Hematopoietic multipotent progenitor cell treated with erythropoietin and hydrocortisone succinate and interleukin-3 and kit ligand, for 17 days (in vitro differentiated cells): ENCODE measurements at places on chromosomes 16 and 17.
A peak's percentile ranks its signal among the peaks of the same experiment; 100 is the strongest.

DNA sequence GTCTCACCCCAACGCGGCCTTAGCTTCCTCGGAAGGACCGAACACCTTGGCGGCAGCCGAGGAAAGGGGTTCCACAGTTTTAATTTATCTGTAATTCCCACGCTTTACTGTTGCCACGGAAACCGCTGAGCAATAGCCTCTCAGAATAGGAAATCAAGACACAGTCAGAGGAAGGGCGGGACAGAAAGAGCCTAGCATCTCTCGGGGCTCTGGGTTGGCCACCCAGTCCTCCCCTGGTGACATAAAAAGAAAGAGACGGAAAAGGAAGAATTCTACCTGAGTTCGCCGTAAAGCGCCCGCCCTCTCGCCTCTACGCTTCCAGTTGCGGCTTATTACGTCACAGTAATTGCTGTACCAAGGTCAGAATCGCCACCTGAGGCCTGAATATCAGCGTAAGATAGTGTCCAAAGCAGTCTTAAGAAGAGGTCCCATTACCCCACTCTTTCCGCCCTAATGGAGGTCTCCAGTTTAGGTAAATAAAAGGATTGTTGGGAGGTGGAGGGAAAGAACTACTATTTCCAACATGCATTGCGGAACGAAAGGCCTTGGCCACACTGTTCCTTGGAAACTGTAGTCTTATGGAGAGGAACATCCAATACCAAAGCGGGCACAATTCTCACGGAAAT, 761 bp upstream of the NBR1 start:
- peak; percentile 95 for DNase-seq

- DNase-seq: no peak
These were observed 2.9 kb upstream of the P4HB start for GRCh38 chr17:81863123-81863675.

DNA sequence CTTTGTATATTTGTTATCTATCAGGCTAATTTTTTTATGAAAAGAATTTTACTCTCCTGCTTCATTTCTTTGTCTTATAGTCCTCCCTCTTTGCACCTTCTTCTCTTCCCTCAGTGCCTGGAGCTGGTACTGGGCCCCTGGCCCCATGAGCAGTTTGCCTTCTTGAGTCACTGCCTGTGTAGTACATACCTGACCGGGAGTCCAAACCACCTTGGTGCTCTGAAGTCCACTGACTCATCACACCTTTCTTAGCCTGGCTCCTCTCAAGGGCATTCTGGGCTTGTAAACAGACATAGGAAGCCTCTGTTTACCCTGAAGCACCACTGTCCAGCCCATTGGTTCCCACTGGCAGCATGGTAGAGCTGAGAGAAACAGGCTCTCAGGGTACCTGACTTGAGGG, 11.0 kb upstream of the TACO1 start:
- no peak for DNase-seq

GRCh38 chr16:1471569-1472194, 3.1 kb downstream of the CLCN7 start:
- no peak for DNase-seq
